Activated CD4-positive, CD25-positive, alpha-beta regulatory T cell (primary cell): ENCODE measurements at places on chromosomes 13 and 19.

DNA sequence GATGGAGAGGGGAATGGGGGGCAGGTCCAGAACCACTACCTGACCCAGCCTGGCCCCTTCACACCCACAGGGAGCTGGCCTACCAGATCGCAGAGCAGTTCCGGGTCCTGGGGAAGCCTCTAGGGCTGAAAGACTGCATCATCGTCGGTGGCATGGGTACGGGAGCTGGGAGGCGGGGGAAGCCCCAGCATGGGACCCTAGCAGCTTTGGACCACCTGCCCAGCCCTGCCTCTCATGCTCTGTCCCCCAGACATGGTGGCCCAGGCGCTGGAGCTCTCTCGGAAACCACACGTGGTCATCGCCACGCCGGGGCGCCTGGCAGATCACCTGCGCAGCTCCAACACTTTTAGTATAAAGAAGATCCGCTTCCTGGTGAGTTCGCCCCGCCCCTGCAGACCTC lies 2.1 kb downstream of the DDX49 start:
- no peak for DNase-seq

DNA sequence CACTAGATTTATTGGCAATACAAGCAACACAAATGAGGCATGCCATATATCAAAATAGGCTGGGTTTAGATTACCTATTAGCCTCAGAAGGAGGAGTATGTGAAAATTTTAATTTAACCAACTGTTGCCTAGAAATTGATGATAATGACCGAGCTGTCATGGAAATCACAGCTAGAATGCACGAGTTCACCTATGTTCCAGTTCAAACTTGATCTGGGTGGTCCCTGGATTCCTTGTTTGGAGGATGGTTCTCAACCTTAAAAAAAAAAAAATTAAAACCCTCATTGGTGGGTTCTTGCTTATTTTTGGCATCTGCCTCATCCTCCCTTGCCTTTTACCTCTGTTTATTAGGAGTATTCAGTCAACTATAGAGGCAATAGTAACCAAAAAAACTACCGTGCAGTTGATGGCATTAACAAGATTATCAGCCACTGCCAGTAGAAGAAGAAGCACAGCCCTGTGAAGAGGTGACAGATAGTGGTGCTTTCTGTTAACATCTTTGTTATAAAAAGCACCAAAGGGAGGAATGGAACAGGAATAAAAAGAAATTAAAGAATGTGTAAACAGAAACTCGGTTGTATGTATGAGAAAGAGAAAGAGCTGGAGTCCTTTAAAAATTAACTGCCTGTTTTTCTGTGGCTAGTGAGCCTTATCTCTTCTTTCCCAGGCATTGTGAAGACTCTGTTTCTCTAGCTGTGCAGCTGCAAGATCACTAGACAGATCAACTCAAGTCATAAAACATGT lies 106.4 kb downstream of the ZNF429 start:
- no peak for DNase-seq

GRCh38 chr13:43767341-43767931 lies 19.3 kb downstream of the ENOX1 start:
- DNase-seq = no peak

DNA sequence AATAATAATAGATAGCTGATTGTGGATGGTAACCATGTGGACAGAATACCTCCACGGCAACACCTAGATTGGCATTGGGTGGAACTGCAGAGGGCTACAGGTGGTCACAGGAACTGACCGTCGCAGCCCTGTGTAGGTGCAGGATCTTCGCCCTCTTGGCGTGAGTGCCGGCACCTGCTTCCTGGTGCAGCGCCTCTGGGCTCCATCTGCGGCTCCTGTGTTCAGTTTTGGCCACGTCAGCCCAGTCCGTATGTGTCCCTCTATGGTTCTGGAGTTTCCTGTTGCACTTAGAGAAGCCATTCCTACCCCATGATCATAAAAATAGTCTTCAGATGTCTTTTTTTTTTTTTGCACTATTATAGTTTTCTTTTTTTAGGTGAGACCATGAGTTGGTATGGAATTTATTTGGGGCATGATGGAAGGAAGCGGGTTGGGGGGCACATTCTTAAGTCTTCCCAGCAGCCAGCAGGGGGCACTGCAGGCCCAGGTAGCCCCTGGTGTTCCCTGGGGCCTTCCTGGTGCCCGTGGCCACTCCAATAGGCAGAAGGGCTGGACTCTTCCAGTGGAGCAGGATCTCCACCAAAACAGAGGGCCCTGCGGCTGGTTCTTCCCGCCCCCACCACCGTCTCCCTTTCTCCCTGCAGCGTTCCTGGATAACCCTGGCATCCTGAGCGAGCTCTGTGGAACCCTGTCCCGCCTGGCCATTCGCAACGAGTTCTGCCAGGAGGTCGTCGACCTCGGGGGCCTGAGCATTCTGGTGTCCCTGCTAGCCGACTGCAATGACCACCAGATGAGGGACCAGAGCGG lies 10.1 kb upstream of the SLC25A42 start:
- DNase-seq = peak; percentile 17
